ENCODE measurements at places on chromosomes 6 and 20.

DNA sequence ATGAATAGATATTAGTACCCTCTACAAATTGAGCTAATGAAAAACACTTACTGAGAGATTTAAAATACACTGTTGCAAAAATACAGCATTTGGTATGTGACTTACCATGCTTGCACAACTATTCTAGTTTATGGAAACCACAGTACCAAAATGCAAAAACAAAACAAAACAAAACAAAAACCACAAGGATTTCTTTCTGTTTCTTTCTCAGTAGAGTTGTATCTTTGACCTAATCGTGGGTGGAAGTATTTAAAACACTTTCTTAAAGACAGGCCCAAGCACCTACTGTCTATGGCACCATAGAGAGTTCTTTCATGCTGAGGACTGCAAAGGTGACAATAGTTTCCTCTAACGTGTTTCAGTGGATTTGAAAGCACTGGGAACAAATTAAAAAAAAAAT, 95.3 kb upstream of the C6orf118 start:
- no peak for DNase-seq

- DNase-seq: no peak
These were observed 45.6 kb downstream of the TAF8 start for GRCh38 chr6:42095776-42096541.

- DNase-seq: no peak
These were observed 49.7 kb upstream of the TGM3 start for GRCh38 chr20:2246069-2246491.

DNA sequence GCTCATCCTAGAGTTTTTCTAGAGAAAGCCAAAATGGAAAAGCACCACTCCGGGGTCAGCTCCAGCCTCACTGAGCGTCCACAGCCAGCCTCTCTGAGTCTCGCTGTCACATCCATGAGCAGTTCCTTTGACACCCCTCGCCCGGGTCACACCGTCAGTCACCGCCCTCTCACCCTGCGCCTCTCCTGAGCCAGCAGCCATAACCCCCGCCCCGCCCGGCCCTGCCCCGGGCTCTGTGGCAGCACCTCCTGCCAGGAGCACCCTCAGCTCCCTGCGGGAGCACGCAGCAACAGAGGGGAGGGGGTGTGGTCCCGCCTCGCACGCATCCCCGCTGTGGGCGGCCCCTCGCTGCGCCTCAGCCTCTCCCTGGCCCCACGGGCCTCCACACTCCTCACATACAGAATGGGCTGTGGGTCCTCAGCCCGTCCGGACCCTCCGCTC, 267.7 kb downstream of the TAF4 start:
- DNase-seq: no peak

DNA sequence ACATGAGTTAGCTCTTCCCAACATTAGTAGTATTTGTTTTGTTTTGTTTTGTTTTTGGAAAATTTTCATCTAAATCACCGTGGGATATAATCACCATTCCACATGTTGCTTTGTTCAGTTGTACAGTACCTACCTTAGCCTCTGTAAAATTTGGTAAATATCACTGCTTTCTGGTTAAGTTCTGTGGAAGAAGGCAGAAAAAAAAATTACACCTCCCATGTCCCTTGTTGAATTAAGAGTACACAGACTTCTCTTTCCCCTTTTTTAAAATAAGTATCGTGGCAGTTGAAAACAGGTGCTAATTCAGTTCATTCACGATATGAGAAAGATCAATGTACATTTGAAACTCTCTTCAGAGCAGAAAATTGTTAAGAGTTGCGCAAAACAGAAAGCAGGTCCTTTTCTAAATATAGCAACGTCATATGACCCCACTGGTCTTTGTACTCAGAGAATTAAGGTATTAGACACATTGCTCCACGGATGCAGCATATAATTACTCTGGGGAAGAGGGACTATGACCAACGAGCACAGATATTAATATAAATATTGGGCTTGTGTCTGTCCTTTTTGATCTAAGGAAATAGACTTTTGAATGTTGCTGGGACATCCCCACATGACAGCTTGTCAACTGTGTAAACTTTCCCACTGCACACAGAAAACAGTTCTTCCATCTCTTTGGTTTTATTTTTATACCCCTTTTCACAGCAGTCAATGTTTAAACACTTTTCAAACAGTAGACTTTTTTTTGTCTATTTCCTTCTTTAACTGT, 58.6 kb upstream of the ZNF217 start:
- no peak for DNase-seq

DNA sequence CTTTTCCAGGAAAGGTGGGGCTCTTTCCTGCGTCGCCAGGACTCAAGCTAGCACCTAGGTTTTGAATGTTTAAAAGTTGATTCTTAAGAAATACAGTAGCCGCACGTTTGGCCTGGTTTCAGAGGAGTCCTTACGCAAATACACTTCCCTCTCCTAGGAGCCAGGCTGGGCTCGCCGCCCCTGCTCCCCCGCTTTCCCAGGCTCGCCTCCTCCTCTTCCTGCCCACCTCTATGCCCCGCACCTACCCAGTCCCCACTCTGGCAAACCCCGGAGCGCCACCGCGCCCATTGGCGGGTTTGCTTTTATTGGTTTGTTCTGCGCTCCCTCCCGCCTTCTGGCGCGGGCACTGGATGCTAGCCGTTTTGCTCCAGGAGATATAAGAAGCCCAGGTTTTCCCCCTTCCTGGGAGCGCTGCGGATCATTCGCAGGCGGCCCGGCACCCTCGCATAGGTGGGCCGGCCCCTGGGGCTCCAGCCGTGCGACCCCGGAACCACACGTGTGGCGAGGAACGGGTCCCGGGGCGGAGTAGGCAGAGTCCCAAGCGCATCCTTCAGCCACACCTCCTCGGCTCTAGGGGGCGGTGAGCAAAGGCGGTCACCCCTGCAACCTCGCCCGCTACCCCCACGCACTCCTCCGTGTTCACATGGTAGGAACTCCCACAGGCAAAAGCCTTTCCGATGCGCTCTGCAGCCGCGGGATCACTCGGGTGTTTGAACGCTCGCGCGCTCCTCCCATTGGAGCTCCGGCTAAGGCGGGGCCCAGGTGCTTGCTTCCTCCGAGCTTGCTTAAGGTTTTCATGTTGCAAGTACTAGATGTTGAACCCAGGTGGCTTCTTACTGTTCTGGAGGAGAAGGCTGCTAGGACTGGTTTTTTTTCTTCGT, 119.0 kb downstream of the RTN4IP1 start:
- no peak for DNase-seq

DNA sequence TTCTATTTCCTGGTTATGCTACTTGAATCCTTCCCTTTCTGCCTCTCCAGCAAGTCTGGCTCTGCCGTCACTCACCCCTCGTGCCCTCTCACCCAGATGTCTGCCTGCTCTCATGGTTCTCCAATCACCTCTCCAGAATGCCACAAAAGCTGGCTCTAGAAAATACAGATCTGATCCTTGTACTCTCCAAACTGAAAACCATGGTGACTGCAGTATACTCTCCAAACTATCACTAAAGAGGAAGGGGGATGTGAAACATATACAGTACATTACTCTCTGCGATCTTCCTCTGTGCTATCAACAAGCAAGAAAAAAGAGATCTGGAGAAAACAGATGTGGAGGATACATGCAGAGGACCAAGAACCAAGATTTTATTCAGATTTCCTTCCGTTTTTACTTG, 91.1 kb downstream of the ATXN1 start:
- DNase-seq: no peak
